Nucleus accumbens (tissue), 56 donors: ENCODE measurements at places on chromosomes 5 and 9.

- DNase-seq: no peak
Measured at GRCh38 chr9:105405514-105406131, 42.2 kb upstream of the FSD1L start.

- DNase-seq: no peak
Measured at GRCh38 chr9:115900698-115901097, 252.9 kb upstream of the PAPPA start.

DNA sequence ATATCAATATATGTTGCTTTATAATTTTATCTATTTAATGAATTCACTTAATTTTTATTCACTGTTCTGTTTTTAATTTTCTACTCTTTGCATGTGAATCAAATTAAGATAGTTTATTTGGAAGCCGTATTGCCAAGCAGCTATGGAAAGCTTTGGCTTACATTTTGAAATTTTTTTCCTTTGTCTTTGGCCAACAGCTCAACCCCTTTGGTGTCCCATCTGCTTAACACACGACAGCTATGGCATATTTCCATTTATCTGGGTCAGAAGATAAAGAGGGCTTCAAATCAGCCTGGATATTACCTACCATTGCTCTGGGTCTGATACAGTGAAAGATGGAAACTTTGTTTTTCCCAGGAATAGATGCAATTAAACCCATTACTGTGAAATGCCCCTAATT is 201.0 kb downstream of the WDR70 start:
- DNase-seq: no peak

- DNase-seq: no peak
Measured at GRCh38 chr9:113808391-113809358, 67.4 kb upstream of the ZNF618 start.

DNA sequence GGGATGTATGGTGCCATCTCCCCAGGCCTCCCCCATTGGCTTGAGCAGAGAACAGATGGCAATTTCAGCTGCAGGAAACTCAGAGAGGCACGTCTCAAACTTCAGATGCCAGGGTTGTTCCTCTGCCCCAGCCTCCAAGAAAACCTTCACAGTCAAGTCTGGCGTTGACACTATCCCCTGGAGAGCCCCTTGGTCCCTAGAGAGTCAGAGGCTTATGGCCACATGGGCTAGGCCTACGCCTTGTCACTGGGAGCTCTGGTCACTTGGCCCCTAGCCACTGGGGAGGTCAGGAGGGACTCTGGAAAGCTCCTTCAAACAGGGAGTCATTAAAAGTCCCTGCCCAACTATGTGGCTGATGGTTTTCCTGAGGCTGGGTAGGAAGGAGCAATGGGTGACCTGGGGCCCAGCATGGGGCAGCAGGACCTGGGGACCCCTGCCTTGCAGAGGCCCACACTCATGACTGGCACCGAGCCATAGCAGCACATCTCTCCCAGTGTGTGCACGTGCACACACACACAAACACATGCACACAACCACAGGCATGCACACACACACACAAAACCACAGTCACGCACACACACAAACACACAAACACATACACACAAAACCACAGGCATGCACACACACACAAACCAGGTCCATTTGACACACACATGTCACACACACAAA is 144.2 kb downstream of the GADD45G start:
- no peak for DNase-seq

DNA sequence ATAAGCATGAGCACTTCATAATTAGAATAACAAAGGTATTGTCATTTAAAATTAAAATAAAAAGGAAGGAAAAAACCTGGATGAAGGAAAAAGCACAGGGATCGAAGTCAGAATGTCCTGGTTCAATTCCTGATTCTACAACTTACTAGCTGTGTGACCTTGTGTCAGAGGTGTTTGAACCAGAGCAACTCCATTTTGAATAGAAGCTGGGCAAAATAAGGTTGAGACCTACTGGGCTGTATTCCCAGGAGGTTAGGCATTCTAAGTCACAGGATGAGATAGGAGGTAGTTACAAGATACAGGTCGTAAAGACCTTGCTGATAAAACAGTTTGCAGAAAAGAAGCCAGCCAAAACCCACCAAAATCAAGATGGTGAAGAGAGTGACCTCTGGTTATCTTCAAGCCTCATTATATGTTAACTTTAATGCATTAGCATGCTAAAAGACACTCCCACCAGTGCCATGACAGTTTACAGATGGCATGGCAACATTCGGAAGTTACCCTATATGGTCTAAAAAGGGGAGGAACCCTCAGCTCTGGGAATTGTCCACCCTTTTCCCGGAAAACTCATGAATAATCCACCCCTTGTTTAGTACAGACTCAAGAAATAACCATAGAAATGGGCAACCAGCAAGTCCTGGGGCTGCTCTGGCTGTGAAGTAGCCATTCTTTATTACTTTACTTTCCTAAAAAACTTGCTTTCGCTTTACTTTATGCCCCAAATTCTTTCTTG is 412.7 kb downstream of the PIK3R1 start:
- no peak for DNase-seq

DNA sequence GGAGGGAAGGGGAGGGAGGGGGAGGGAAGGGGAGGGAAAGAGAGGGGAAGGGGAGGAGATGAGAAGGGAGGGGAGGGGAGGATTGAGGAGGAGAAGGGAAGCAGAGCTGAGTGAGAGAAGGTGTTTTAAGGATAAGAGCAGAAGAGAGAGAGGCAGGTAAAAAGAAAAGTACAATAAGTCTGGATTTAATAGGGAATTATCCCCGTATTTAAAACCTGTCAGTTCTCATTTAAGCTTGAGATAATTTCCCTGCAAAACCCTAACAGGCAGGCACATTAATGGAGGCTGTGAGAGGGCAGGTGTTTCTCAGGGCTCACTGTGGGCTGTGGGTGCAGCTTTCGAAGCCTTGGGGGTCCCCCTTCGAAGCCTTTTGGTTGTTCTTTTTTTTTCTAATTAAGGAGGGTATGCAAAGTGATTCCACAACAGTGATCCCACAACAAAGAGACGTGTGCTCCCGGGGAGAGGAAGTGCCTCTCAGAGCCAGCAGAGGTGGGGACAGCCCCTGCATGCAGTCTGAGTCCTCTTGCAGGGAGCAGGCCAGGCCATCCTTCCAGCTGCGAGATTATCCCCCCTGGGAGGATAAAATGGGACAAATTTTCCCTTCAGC is 317.9 kb upstream of the IRX1 start:
- no peak for DNase-seq

DNA sequence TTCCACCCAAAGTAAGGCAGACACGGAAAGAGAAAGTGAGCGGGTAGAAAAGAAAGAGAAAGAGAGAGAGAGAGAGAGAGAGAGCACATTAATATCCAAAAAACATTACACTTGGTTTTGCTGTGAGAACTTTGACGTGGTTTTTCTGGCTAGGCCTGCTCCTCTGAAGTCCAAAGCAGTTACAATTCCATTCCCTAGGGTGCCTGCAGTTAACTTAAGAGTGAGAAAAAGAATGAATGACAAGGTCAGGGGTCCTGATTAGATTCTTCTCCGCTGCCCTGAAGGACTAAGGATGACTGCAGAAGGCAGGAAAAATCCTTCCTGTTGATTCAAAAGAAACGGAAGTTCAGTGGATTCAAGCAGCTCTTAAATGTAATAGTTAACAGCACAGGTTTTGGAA is 589.8 kb downstream of the PRELID2 start:
- DNase-seq: no peak

- no peak for DNase-seq
Measured at GRCh38 chr9:96646081-96646991, 8.8 kb downstream of the PRXL2C start.

- DNase-seq: no peak
Measured at GRCh38 chr5:27010646-27011045, 27.7 kb downstream of the CDH9 start.

- DNase-seq: no peak
Measured at GRCh38 chr9:135714242-135715055, 12.5 kb downstream of the KCNT1 start.

DNA sequence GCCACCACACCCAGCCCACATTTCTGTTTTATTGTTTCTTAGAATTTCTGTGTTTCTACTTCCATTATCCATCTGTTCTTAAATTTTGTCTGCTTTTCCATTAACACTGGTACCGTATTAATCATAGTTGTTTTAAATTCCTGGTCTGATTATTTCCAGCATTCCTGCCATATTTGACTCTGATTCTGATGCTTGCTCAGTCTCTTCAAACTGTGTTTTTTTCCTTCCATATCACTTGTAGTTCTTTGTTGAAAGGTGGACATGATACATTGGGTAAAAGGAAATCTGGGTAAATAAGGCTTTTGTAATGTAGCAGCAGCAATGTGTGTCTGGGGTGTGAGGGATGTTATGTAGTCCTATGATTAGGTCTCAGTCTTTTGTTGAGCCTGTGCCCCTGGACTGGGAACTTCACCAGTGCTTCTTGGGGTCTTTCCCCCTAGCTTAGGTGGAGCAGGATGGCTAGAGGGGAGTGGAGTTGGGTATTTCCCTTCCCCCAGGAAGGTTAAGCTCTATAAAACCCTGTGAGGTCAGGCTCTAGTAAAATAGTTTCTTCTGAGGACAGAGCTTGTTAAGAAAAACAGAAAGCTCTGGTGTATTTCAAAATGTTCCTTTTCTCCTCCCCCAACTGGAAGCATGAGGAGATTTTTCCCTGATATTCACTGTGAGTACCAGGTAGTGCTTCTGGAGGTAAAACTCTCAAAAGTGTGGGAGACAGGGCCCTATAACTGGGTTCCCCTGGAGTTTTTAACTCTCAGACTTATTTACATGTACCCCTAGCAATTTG is 10.1 kb upstream of the TMOD1 start:
- DNase-seq: no peak

GRCh38 chr9:95003689-95004410 is 277.4 kb downstream of the AOPEP start:
- DNase-seq: no peak

DNA sequence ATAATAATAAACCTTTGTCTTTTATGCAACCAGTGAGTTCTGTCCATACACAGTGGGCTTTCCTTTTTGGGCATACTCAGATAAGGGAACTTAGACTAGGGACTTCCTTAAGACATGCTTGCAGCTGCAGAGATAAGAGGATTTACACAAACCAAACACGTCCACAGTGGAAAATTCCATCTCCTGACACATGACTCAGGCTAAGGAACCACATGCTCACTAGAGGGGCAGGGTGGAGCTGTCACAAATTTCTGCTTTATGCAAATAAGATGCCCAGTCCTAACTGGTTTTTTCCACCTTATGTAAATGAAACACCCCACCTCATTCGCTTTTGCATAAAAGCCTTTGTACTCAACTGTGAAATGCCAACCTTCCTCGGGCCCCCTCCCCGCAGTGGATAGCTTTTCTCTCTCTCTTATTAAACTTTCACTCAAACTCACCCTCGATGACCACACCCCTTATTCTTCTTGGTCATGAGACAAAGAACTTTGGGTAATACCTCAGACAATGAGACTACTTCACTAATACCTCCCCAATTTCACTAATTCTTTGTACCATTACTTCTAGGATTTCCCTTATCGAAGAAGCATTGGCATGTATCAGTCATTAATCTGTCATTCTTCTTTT is 170.3 kb upstream of the FTMT start:
- DNase-seq: no peak

DNA sequence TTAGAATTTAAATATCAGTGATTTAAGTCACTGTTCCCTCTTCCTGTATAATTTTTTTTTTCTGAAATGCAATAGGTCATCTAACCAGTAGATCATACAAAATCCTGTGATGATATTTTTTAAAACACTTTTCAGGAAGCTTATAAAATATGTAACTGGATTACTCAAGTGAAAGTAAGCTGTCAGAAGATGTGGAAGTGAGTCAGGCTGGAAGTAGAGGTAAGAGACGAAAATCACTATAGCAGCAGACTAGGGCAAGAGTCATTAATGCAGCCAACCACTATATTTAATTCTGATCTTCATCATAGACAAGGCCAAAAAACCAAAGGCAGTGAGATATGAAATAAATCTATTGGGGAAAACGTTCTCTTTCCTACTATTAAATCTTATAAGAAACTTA is 65.7 kb upstream of the C6 start:
- DNase-seq: no peak

- DNase-seq: no peak
Measured at GRCh38 chr5:172505403-172505759, 51.1 kb upstream of the SH3PXD2B start.

DNA sequence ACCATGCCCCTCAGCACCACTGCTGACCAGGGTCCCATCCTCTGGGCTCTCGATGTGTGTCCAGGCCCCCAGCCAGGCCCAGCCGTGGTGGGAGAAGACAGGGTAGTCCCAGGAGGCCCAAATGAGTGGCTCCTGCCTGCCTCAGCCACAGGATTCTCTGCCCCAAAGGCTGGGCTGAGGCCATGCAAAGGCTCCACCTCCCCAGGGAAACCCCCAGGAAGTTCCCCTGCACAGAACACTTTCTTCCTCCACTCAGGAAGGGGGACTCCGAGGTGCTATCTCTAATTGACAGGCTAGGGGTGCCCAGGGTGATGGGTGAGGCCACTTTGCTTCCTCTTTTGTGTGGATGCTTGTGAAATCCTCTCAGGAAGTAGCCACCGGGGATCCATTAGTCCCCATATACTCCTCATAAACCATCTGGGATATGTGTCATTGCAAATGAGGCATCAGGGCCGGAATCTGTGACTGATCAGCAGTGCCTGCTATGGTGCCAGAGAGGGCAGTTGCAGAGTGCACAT is 23.1 kb upstream of the TDRD7 start:
- DNase-seq: no peak

- no peak for DNase-seq
Measured at GRCh38 chr9:22036866-22037626, 27.9 kb upstream of the CDKN2B start.

- DNase-seq: peak; percentile 90
Measured at GRCh38 chr5:160175438-160176218, 53.7 kb upstream of the FABP6 start.

GRCh38 chr9:78605041-78606000 is 308.4 kb downstream of the PSAT1 start:
- no peak for DNase-seq

GRCh38 chr9:98610211-98610610 is 98.5 kb downstream of the GABBR2 start:
- no peak for DNase-seq

DNA sequence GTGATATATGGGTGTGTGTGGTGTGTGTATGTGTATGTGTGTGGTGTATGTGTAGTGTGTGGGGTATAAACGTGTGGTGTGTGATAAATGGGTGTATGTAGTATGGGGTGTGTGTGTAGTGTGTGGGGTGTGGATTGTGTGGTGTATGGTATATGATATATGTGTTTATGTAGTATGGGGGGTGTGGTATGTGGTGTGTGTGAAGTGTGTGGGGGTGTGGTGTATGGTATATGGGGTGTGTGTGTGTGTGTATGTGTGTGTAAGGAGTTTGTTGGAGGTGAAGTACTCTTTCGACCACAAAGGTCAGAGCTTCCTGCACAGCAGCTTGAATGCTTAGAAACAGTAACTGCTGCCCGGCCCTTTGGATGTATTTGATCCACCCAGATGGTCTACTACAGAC is 145.2 kb upstream of the IQGAP2 start:
- DNase-seq: no peak

GRCh38 chr5:14757850-14758249 is 93.3 kb downstream of the OTULIN start:
- no peak for DNase-seq

- DNase-seq: no peak
Measured at GRCh38 chr5:90810211-90810610, 251.6 kb downstream of the ADGRV1 start.
